Naive thymus-derived CD4-positive, alpha-beta T cell (primary cell): ENCODE measurements at places on chromosomes 7 and 10.

DNA sequence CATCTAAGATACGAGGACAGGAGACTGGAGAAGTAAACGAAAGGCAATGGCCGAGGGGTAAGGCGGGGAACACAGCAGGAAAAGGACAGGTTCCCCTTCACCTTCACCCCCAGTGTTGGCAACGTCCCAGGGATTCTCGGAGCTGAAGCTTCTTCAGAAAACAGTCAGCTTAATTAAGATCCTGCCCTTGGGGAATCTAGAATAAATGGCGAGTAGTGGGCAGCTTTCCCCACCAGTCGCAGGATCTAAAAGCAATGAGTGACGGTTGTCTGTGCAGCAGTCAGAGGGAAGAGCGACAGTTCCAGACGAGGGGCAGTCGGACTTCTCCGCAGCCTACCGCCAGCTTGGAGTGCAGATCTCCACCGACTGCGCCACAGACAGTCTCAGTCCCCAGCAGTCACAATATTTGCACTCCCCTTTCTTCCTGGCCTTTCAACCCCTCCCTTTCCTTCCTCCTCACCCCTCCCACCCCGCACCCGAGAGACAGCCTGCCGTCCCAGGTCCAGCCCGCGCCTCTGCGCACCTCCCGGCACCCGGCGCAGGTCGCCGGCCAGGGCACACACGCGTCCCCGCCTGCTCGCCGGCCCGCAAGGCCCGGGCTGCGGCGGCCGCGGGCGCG, 10.9 kb upstream of the SP8 start:
- no peak for DNase-seq

- DNase-seq: no peak
Measured at GRCh38 chr7:98073047-98073446, 33.6 kb upstream of the LMTK2 start.

- DNase-seq: no peak
Measured at GRCh38 chr10:91556691-91557566, 75.9 kb downstream of the PPP1R3C start.

DNA sequence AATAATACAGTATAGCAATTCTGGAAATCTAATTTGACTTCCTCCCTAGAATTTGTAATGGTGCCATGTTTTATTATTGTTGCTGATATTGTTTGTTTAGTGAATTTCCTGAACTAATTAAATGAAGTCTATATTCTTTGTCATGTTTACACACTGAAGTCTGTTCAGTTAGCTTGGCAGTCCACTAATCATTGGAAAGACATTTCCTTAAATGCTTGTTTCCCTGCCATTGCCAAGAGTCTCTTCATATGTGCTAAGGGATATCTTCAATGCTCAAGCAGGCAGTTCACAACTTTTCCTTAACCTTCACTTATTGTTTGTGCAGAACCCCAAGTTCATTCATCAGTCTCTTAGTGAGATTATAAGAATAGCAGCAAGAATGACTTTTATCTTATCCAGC, 755.3 kb downstream of the INHBA start:
- DNase-seq: no peak

- DNase-seq: no peak
Measured at GRCh38 chr7:44057181-44057848, 8.1 kb downstream of the PGAM2 start.

- DNase-seq: peak; percentile 78
Measured at GRCh38 chr10:124647421-124648130, 96.6 kb downstream of the FAM53B start.

DNA sequence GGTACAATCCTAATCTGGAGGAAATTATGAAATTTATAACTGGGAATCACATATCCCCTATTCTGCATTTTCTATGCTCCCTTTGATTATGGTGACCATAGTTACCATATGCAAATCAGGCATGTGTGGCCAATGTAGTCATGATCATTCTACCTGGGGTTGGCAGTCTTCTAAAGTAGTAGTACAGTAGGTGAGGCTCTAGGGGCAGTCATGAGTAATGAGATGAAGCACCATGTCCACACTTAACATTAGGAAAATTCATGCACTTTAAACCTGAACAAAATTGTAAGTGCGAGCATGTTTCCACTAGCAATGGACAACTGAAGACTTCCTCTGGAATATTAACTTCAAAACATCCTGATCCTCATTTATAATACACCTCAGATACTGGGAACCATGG, 545.9 kb downstream of the SUGCT start:
- no peak for DNase-seq

- no peak for DNase-seq
Measured at GRCh38 chr10:34713875-34714274, 101.2 kb downstream of the PARD3 start.

- no peak for DNase-seq
Measured at GRCh38 chr10:30868611-30869010, 163.1 kb downstream of the ZNF438 start.

- DNase-seq: no peak
Measured at GRCh38 chr10:32298075-32298812, 48.7 kb downstream of the EPC1 start.

DNA sequence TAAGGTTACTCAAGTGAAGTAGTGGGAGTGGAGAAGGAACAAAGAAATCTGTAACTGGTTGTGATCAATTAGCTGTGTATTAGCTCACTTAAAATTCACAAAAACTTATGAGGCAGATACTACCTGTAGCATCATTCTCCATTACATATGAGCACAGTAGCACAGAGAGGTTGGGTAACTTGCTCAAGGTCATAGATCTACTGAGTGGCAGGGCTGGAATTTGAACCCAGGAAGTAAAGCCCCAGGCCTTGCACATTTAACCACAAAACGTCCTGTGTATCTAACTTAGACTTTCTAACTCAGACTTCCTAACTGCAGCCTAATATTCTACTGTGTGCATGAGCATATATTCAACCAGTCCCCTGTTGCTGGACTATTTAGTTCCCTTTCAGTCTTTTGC, 5.6 kb upstream of the SLF2 start:
- DNase-seq: no peak

- no peak for DNase-seq
Measured at GRCh38 chr10:100683004-100683403, 62.4 kb upstream of the PAX2 start.

DNA sequence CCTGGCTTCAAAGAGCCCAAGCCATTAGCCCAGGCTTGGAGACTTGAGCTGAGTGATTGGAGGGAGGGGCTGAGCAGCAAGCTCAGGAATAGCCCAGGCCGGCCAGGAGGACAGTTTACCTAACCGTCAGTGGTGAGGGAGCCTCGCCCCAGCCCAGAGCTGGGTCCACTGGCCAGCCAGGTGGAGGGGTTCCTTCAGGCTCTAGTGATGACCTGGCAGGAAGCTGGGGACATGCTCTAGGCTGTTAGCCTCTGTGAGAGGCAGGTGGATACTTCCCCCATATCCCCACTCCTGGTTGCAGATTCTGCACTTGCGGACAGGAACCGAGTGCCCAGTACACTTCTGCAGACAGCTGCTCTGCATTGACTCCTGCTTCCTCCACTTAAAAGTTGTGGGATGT, 61.2 kb upstream of the ANTXRL start:
- no peak for DNase-seq

DNA sequence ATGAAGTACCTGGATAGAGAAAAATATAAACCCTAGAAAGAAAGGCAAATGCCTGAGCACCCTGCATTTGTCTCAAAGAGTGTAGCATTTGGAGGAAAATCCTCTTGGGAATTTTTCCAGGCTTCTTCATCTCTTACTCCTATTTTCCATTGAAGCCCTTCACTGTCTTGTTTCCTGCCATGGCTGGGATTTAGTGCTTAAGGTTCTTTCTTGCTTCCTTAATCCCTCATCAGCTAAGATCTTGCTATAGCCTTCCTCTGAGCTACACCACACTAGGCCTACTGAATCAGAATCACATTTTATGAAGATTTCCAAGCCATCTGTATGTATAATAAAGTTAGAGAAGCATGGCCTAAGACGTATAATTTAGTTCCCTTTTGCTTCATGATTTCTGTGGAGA, 97.5 kb upstream of the PHYHIPL start:
- DNase-seq: no peak

DNA sequence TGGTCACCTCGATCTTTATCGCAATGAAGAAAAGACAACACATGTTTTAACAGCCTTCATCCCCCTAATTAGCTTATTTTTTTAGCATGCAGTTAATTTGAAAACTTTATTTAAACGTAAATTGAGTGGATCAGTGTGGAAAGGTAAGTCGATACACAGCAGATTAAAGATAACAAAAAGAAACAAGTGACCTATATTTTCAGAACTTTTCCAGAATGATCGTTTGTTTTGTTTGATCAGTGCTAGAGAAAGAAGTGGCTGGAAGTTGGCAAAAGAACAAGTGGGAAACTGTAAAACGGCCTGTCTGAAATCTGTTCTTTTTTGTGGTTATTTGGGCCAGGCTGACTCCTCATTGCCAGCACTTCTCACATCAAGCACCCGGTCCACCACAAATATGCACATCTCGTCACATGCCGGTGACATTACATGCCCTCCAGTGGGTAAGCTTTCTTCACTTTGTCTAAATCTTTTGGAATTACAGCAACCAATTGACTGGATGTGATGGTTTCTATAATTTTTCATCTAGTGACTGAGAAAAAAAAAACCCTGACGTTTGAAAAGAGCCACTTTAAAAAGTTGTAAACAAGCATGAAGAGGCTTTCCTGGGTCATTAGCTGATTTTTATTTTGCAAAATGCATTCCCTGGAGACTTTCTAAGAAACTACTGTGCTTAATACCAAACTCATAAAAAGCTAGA, 33.2 kb downstream of the C7orf33 start:
- no peak for DNase-seq

DNA sequence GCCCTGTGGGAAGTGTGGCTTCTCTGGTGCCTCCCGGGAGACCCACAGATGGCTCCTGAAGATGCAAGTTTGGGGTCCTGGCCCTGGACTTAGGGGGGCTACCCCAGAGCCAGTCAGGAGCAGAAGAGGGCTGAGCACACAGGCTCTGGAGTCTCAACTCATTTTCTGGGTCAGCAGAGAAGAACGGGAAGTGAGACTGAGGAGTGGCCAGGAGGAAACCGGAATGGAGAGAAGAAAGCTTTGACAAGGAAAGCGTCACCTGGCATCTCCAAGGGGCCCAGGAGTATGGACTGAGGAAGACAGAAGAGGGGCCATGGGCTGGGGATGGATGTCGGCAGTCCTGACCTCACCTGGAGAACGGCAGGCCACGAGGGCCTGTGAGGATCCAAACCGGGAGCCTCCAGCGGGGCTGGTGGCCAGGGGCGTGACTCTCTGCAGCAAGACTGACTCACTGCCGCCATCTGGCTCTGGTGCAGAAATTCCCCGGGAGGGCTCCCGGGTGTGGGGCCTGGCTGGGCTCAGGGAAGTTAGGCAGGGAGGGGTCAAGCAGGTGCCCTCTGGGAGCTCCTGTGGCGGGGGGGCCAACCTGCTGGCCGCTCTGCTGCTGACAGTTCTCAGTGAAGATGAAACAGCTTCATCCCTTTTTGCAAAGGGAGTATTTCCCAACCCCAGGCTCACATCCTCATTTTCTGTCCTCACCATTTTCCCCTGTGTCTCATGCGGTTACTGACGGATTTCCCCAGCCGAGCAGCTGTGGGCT, 23.6 kb downstream of the DAGLB start:
- no peak for DNase-seq

GRCh38 chr10:77867124-77867719, 59.3 kb downstream of the DLG5 start:
- no peak for DNase-seq

DNA sequence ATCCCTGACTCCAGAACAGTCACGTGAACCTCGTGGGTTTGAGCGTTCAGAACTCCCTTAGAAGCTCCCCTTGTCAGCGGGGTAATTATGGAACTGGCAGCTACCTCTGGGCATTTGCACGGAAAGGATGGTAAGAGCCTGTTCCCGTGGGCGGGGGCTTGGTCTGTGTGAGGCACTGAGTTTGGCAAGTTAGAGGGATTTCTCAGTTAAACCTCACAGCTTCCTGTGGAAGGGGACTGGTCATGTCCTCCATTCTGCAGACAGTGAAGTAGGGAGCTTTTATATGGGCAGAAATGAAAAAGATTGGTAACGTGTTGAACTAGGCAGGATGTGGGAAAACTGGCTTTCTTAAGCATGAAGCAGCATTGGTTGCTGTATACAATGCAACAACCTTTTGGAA, 16.0 kb downstream of the PALD1 start:
- no peak for DNase-seq

GRCh38 chr7:158396982-158397862, 190.4 kb downstream of the PTPRN2 start:
- DNase-seq: no peak

GRCh38 chr7:44897309-44897708, 12.0 kb upstream of the PURB start:
- no peak for DNase-seq

DNA sequence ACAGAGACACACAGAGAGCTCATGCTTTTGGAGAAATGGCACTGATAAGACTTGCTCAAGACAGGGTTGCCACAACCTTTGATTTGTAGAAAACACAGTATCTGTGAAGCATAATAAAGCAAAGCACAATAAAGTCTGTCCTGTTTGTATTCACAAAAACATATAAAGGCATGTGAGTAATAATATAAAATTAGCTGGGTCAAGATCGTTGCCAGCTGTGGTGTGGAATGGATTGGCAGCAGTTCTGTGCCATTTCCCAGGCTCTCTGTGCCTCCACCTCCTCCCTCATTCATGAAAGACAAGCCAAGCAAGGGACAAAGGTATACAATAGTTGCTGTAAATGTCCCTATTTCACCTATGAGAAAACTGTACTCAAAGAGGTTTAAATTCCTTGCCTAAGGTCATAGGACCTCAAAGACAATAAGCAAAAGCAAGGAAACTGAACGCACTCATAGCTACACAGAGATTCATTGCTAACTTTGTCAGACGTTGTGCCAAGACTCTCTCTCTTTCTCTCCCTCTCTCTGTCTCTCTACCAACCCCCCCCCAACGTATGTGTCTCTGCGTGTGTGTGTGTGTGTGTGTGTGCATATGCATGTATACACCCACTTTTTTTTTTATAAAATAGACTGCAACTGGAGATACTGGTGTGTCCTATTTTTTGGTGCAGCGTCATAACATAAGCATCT, 31.8 kb downstream of the CHST3 start:
- no peak for DNase-seq

GRCh38 chr7:80453699-80454340, 58.0 kb downstream of the GNAT3 start:
- DNase-seq: no peak

GRCh38 chr10:124694481-124695220, 49.5 kb downstream of the FAM53B start:
- no peak for DNase-seq

GRCh38 chr7:34015651-34016050, 110.3 kb downstream of the BMPER start:
- no peak for DNase-seq

- no peak for DNase-seq
Measured at GRCh38 chr10:30420766-30421165, 13.2 kb upstream of the MAP3K8 start.

- no peak for DNase-seq
Measured at GRCh38 chr10:98463016-98463415, 16.3 kb upstream of the HPS1 start.

- no peak for DNase-seq
Measured at GRCh38 chr10:4813023-4813422, 13.0 kb upstream of the AKR1E2 start.
